ENCODE measurements at places on chromosomes 12 and 14.

DNA sequence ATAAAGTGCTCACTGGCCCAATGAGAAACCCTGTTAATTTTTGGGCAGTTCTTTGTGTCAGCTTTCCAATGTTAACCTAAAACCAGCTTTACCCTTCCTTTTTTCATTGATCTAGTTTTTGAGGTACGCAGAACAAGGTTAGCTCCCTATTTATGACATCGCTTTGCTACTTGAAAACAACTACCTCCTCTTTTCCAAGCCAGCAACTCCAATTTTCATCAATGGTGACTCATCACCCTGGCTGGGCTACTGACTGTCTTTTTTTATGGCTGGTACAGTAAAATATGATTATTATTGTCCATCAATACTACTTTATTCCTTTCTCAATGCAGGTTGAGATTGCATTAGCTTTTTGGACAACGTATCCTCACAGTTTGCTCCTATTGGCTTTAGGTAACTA is 22.5 kb upstream of the AKAP6 start:
- DNase-seq, result no peak

GRCh38 chr12:108380382-108380781 is 41.3 kb upstream of the CMKLR1 start:
- DNase-seq, result no peak

- no peak for DNase-seq
Observed at GRCh38 chr14:78798757-78799156, 628.6 kb downstream of the NRXN3 start.

DNA sequence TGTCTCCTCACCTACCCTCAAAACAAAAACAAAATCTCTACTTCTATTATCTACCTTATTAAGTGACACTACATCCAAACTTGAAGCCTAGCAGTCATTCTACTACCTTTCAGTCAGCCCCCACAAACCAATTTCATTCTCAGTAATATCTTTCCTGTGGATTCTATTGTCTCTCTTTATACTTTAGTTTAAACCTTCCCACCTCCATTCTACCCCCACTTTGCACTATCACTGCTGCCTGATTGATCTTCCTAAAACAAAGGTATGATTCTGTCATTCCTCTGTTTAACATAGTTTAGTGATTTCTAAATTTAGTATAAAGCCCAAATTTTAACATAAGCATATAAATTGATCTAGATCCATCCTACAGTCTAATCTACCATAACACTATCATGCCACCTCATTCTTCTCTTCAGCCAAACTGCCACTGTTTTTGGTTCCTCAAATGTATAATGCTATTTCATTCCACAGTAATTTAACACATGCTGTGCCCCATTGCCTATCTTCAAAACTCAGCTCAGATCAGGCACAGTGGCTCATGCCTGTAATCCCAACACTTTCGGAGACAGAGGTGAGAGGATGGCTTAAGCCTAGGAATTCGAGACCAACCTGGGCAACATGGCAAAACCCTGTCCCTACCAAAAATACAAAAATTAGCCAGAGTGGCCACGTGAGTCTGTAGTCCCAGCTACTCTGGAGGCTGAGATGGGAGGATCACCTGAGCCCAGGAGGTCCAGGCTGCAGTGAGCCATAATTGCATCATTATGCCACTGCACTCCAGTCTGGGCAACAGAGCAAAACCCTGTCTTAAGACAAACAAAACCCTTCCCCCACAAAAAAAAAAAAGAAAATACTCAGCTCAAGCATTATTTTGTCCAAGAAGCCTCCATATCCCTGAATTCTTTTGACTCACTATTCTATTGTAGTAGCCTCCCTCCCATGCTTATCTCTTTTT is 3.1 kb upstream of the STRN3 start:
- DNase-seq, result no peak

DNA sequence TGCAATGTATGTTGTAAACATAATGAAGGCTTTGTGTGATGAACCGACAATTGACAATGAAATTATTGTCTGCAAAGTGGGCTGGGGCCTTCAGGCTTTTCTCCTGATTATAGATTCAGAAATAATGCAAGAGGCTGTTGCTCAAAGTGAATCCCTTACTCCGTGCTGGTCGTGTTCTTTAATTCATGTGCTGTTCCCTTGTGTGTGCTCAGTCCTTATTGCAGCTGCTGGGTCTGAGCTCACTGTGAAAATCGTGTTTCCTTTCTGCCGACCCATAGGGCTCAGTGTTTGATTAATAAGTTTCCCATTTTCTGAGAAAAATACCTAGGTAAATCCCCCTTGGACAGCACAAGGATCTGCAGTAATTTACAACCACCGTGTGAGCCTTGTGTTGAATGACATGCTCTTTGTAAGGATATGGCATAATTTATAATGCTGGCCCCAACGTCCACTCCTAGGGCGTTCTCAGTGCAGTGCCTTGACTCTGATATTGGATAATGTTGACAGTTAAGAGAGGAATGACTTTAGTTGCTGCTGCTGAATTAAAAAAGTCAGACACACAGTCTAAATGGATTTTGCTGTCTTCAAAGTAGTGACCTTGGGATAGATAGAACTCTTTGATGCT is 81.6 kb downstream of the RGS6 start:
- DNase-seq, result no peak

DNA sequence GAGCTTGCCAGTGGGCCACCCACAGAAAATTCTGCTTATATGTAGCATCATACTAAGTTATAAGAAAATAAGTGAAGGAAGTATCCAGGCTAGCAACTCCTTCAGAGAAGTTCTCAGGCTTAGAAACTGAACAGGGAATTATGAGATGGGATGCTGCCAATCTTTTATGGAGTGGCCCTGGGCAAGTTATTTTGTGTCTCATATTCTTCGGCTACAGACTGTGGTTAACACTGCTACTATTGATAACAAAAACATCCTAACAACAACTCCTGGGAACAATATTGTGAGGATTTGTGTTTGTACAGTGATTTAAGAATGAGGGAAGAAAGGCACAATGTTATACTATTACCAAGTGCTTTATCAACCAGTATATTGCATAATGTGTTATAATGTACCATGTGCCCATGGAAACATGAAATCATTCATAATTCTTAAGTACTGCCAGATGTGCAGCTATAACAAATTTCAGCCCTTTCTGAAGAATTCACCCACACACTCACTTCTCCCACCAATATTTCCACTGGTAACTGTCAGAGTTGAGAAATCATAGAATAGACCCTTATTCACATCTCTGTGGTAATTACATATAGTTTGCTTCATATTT is 113.3 kb upstream of the SOX5 start:
- DNase-seq, result no peak

DNA sequence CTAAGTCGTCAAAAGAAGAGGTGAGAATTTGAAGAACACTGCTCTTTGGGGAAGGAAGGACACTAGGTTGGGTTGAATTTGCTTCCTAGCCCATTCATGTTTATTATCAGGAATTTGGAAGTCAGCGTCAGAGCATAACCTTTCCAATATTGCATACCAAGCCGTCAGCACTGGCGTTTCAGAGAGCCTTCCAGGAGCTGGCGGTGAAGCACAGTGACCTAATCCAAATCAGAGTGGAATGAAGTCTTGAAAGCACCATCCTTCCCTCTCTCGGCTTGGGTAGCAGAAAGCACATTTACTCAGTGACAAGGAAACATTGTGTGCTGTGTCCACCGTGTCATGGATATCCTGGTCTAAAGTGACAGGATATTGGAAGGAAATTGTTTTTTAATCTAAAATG is 240.3 kb upstream of the PELI2 start:
- DNase-seq, result no peak

DNA sequence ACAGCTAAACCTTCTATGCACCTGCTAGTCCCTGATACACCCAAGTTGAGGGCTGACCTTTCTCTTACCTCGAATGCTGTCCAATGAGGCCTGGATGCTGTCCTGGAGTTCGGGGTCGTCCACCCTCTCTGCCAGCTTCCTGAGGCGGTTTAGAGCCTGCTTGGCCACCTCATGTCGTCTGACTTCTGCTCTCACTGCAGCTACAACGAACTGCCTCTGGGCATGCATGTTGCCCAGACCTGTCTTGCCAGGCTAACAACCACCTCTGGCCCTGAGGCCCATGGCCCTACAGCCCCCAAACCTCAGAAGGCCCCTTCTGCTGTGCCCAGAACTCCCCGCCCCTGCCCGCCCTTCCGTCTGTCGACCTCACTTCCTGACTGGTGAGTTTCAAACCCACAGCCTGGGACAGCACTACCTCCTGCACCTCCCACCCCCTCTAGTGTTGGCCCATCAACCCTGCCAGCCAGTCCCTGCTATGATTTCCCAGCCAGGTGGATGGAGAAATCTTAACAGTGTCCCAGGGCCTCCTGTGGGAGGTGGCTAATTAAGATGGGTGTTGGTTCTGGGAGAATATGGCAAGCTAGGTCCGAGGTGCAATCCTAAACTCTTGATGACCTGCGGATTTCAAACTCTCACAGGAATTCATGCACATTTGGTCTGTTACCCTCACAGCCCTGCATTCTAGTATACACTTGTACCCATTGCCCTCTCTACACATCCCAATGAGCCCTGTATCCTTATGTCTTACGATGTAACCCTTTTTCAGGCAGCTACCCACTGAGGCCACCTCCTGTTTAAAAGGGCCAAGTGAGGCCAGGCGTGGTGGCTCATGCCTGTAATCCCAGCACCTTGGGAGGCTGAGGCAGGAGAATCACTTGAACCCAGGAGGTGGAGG is 2.7 kb upstream of the TSPAN31 start:
- peak; percentile 53 for DNase-seq

- DNase-seq, result no peak
Observed at GRCh38 chr14:76780058-76780345, 18.7 kb downstream of the VASH1 start.

- no peak for DNase-seq
Observed at GRCh38 chr12:121145221-121145620, 12.5 kb downstream of the P2RX7 start.

DNA sequence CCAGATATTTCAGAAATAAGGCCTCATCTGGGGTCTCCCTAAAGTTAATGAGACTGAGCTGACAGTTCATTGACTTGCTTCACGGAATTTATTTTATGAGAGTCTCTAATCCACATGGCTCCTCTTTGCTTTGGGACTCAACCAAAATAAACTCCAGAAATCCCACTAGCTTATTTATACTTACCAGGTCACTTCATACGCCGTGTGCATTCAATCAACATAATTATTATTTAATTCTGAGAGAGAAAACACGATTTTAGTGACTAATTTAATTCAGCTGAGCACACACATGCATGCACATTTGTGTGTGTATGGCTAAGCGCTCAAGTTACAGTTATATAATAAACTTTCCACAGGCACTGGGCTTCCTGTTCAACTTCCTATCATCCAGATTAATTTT is 333.4 kb upstream of the CCDC196 start:
- DNase-seq, result no peak

- DNase-seq, result no peak
Observed at GRCh38 chr14:82224610-82225009, 691.0 kb upstream of the SEL1L start.

DNA sequence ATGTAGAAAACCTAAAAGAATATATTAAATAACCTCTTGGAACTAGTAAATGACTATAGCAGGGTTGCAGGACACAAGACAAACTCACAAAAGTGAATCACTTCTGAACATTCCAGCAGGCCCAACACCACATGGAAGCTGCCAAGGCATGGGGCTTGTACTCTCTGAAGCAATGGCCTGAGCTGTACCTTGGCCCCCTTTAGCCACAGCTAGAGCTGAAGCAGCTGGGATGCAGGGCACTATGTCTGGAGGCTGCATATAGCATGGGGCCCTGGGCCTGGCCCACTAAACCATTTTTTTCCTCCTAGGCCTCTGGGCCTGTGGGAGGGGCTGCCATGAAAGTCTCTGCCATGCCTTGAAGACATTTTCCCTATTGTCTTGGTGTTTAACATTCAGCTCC is 1067.3 kb downstream of the LRFN5 start:
- DNase-seq, result no peak

DNA sequence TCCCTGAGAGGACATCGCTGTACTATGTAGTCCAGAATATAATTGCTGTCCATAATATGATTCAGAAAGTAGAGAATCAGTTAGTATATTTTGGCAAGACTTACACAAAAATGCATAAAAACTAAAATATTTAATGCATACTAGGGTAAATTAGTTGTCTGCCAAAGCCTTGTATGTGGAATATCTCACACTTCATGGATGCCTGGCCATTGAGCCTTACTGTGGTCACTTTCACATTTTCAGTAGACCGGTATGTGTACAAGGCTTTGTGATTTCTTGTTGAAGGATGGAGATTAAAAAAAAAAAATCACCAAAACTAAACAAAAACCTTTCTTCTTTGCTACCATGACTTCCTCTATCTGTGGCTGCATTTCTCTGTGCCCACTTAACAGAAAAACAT is 197.3 kb upstream of the DDHD1 start:
- DNase-seq, result no peak

GRCh38 chr12:14776236-14776961 is 26.9 kb downstream of the WBP11 start:
- no peak for DNase-seq

- no peak for DNase-seq
Observed at GRCh38 chr14:66405158-66405557, 81.0 kb upstream of the CCDC196 start.

DNA sequence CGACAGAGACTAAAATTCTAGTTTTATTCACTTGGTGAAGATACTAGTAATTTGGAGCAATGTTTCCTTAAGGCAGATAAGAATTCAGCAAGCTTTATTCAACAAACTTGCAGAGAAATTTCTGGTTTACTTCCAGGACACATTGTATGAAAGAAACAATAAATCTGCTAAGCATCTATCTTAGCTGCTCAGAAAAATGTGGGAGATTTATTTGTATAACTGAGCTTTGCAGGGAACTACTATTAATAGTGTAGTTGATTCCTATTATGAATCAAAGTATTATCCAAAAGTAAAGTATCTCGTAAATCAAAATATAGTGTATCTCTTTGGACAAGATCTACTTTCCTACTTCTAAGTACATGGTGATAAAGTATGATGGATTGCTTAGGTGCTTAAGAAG is 239.4 kb upstream of the TMTC1 start:
- DNase-seq, result no peak

- no peak for DNase-seq
Observed at GRCh38 chr12:56087220-56087619, 7.3 kb downstream of the ERBB3 start.

GRCh38 chr12:79373896-79374499 is 316.8 kb downstream of the PAWR start:
- DNase-seq, result no peak

GRCh38 chr14:97458661-97459579 is 661.7 kb downstream of the VRK1 start:
- DNase-seq, result peak; percentile 66

GRCh38 chr12:79300199-79300568 is 390.6 kb downstream of the PAWR start:
- DNase-seq, result no peak

DNA sequence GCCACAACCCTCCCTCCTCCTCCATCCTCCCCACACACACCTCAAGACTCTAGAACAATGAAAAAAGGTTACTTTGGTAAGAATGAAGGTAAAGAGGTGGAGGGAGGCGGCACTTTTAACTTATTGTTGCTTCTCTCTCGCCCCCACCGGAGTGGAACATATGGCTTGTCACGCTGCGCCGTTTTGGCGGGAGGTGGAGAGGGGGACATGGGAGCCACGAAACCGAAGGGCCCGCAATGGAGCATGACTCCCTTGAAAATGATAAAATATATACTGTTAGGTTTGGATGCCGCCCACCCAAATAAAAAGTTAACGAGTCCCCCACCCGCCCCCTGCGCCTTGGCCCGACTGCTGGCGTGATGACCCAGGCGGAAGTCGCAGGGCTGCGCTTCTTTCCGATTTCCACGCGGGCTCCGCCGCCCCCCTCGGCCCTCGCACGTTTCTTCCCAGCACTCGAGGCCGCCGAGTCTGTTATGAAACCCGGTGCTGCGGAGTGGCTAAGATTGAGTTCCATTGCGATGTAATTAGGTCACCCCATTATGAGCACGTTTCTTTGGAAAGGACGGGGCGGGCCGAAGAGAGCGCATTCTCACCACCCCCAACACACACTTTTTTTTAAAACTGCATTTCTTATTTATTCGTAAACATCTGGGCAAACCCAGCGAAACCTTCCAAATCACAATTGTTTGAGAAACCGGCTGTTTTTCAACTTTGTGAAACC is 1.4 kb upstream of the ZFP36L1 start:
- peak; percentile 79 for DNase-seq
